ENCODE measurements at places on chromosomes 6 and 20. TPM values are rescaled to one million over a fixed set of nuclear protein-coding genes. Genes with fewer than 3 reads are reported as not detected.

The WFDC10B gene
- not detected for total RNA-seq

The LY6G6D gene
- total RNA-seq = not detected

The BEND3 gene
- total RNA-seq = 7.6 TPM

The SFTA2 gene
- not detected for total RNA-seq

The DEFB124 gene
- total RNA-seq = not detected

The MLIP gene
- not detected for total RNA-seq

The POU5F1 gene
- total RNA-seq = not detected

The FAM217A gene
- total RNA-seq = not detected

The MUCL3 gene
- total RNA-seq = not detected

The ARFGEF3 gene
- total RNA-seq = 0.11 TPM

The ENPP1 gene
- total RNA-seq = 2.2 TPM

The TMEM244 gene
- not detected for total RNA-seq

The PLG gene
- 0.33 TPM for total RNA-seq

The SRSF12 gene
- 0.81 TPM for total RNA-seq

The CST4 gene
- total RNA-seq = not detected

The CNR1 gene
- not detected for total RNA-seq

The QRSL1 gene
- 27.2 TPM for total RNA-seq

The MMP24 gene
- total RNA-seq = not detected

The HNF4A gene
- not detected for total RNA-seq

The COL21A1 gene
- total RNA-seq = not detected

The VWA7 gene
- total RNA-seq = 1.4 TPM

The BMP6 gene
- not detected for total RNA-seq

The TGM6 gene
- not detected for total RNA-seq

The HTR1E gene
- not detected for total RNA-seq

The MUC21 gene
- not detected for total RNA-seq

The FAM83B gene
- total RNA-seq = not detected

The PSMG4 gene
- 24.4 TPM for total RNA-seq

The PRRC2A gene
- 251 TPM for total RNA-seq

All from CD8-positive, alpha-beta memory T cell (primary cell).